Activated gamma-delta T cell treated with anti-CD3 and anti-CD28 coated beads, Interleukin-2, amount 50 U/mL, for 16 hours (primary cell): ENCODE measurements at places on chromosomes 2 and 18.

DNA sequence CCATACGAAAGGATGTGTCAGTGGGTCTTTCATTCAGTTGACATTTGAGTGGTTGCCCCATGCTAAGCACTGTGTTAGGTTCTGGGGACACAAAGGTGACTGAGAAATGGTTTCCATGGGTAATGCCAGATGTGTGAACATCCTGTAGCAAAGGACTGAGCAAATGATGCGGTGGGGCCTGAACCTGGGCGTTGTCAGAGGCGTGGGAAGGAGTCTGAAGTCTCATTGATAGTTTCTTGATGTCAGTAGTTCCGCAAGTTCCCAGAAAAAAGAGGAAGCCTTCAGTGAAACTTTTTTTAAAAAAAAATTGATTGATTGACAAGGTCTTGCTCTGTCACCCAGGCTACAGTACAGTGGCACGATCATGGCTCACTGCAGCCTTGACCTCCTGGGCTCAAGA is 56.9 kb downstream of the LIMS1 start:
- no peak for DNase-seq

- DNase-seq = no peak
Measured at GRCh38 chr2:231058761-231059550, 2.3 kb downstream of the PSMD1 start.

DNA sequence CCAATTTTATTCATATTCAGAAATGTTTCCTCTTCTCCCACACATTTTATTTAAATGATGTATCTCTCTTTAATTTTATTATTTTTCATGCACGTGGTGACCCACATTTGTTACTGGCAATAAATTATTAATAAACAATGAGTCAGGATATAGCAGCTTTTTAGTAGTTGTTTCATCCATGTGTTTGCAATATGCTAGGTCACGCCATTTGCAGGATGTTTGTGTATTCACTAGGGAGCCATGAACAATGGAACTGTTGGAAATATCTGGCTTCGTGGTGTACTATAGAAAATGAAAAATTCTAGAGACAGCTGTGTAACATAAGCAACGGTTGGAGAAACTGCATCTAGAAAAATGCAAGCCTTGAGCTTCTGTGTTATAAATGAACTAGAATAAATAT is 176.0 kb upstream of the COL3A1 start:
- no peak for DNase-seq

DNA sequence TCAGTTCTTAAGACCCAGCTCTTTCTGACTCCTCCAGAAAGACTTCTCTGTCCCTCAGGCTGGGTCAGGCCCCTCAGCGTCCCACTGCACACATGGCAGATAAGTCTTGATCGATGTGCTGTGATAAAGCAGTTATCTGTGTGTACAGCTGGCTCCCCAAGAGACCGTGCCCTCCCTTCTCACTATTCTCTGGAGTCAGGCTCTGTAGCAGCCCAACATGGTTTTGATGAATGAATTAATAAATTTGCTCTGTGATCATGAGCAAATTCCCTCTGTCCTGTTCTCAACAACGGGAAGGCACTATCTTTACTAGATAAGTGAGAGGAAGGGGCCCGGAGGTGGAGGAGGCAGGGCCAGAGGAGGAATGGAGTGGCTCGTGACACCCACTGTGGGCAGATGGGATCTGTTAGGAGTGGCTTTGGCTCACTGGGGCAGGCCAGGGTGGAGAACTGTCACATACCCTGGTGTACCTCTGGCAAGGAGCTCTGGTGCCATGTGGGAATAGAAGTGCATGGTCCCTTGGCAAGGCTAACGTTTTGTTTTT is 48.3 kb downstream of the ZFP36L2 start:
- DNase-seq = no peak

DNA sequence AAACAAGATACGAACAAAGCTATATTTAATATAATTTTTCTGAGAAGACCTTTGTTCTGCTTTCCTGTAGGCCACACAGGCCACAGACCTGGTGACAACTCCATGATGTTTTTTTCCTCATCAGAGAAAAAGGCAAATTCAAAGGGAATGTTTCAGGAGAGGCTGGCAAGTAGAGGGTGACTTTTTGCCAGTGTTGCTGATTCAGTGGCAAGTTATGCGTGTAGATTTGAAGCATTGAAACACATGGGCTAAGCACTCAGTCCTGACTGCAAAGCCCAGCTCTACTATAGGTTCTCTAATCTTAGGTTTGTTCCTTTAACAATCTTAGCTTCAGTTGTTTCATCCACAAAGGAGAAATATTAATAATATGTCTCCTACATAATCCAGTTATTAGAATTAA is 499.8 kb downstream of the SUCLG1 start:
- no peak for DNase-seq

GRCh38 chr18:50582500-50582899 is 22.6 kb downstream of the MAPK4 start:
- DNase-seq = no peak

DNA sequence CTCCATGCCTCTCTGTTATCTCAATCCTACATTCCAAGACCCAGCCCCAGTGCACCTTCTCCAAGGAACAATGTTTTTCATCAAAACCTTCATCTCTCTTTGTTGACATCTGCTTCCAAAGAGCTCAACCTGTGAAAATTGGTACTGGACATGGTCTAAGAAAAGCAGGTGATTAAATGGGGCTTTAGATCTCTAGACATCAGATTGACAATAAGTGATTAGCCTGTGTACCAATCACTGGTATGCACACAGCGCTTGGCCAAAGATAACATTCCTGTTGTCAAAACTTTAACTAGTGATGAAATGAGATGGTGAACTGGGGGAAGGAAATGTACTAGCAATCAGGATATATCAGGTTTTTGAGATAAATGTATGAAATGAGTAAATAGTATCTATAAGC is 183.3 kb downstream of the TDRD15 start:
- no peak for DNase-seq

DNA sequence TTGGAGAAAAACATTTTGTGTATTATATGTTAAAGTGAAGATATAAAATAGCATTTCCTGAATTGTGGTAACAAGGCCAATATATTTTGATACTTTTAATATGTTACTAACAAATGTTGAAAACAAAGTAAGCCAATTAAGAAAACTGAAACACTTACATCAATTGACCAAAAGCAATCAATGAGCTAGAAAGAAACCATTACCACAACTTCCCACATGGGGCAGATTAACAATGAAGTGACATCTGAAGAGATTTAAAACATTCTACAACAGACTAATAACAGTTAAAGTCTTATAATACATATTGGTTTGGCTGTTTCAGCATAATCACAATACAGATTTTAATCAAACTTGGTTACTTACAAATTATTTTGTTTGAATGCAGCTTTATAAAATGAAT is 282.4 kb upstream of the NETO1 start:
- DNase-seq = no peak

DNA sequence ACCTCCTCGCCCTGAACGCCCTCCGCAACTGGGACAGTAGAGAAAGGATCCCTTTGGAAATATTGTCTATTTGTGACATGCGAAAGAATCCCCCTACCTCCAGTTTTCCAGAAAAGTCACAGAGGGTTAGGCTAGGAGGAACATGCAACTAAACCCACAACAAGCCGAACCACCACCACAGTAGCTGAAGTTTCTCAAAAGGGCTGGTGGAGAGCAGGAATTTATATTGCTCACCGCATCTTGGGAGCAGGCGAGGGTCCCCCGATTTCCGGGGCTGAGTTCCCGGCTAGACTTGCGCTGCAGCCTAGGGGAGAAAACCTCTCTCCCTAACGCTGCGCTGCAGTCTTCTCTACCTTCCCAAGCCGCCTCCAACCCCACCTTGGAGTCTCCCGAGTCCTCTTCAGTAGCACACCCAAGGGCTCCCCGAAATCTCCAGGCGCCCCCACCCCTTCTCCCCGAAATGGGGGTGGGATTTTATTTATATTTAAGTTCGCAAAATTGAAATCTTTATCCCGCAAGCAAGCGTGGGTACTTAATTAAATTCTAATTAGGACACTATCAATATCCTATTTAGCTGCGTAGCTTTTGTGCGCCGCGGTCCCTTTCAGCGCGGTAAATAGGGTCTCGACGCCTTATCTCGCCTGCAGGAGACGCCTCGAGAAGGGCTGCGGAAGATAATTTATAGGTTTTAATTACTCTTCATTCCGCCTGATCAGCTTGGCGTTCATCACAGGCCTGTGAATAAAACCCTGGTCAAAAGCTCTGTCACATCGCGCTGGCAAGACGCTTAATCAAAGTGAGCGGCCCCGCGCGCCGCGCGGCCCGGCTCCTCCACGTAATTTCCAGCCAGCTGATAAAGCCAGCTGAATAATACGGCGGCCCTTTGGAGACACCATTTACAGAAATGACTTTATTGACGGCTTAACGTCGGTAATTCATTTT is 2.0 kb upstream of the EN1 start:
- DNase-seq = no peak

- DNase-seq = no peak
Measured at GRCh38 chr18:48203961-48204666, 205.1 kb downstream of the ZBTB7C start.

DNA sequence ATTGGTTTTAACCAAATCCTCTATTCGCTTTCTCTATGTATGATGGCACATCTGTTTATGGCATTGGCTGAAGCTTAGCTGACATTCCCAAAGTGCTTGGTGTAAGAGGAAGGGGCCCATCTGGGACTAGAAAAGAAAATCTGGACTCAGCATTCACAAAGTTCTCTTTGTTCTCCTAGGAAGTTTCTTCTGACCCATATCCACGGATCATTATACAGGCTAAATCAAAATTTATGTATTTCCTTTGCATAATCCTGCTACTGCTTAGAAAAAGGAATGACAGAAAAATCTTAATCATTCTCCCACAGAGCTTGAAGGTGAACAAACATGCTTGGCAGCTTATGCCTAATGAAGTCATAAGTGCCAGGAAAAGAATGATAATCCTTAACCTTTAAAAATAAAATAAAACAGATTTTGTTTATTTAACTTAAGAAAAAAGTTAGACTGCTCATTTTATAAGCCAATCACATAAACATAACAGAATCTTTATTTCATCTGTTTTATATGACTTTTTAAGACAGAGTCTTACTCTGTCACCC is 88.4 kb downstream of the NYAP2 start:
- no peak for DNase-seq

- no peak for DNase-seq
Measured at GRCh38 chr2:176581557-176582165, 312.4 kb downstream of the MTX2 start.

GRCh38 chr2:25151718-25152117 is 16.7 kb downstream of the POMC start:
- DNase-seq = no peak

GRCh38 chr18:3350566-3351527 is 88.9 kb downstream of the MYL12B start:
- no peak for DNase-seq

- no peak for DNase-seq
Measured at GRCh38 chr2:9803023-9803805, 40.1 kb upstream of the TAF1B start.

- no peak for DNase-seq
Measured at GRCh38 chr2:195468771-195469170, 188.3 kb upstream of the SLC39A10 start.

- DNase-seq = no peak
Measured at GRCh38 chr2:222998459-222998858, 53.5 kb upstream of the KCNE4 start.

GRCh38 chr2:156797832-156798231 is 361.7 kb downstream of the GPD2 start:
- no peak for DNase-seq

DNA sequence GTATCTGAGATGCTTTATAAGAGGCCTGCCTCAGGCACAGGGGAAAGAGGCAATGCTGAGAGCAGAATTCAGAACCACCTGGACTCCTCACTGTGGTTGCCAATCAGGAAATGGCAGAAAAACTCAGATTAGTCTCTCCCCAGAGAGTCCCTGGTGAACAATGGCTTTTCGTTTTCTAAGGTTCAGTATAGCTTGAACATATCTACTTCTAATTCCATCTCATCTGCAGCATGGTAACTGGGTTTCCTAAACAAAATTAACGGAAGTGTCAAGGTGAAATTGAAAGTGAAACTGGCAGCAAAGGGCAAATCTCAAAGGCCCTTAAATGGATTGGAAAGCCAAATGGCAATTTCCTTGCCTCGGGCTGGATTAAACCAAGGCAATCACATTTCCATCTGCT is 480.2 kb upstream of the ACVR2A start:
- no peak for DNase-seq

- no peak for DNase-seq
Measured at GRCh38 chr2:181958726-181959125, 26.9 kb upstream of the PPP1R1C start.

- no peak for DNase-seq
Measured at GRCh38 chr2:1937066-1937465, 192.8 kb upstream of the PXDN start.

- no peak for DNase-seq
Measured at GRCh38 chr2:42197792-42198191, 28.6 kb downstream of the EML4 start.

- DNase-seq = no peak
Measured at GRCh38 chr2:216911008-216911407, 51.1 kb upstream of the TNP1 start.

DNA sequence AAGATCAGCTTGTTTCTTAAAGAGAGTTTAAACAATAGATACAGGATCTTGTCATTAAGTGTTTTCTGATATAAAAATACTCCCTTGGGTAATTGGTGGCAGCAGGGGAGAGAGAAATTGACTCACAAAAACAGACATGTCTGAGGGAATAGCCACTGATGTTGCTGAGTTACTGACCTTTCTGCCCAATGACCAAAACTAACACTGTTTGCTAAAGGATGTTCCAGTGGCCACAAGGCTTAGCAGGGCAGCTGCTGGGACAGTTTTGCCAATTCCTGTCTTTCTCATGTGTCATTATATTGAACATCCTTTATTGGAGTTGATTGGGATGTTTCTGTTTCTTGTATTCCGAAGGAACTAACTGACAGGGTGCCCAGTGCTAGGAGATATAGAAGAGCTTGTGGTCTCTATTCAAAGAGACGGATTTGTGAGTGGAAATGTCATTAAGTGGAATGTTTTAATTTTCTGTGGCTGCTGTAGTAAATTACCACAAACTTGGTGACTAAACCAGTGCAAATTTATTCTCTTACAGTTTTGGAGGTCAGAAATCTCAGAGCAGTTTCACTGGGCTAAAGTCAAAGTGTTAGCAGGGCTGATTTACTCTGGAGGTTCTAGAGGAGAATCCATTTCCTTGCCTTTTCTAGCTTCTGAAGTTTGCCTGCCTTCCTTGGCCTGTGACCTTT is 124.8 kb upstream of the RMDN2 start:
- DNase-seq = no peak

GRCh38 chr2:23373666-23374065 is 11.3 kb upstream of the KLHL29 start:
- DNase-seq = no peak

DNA sequence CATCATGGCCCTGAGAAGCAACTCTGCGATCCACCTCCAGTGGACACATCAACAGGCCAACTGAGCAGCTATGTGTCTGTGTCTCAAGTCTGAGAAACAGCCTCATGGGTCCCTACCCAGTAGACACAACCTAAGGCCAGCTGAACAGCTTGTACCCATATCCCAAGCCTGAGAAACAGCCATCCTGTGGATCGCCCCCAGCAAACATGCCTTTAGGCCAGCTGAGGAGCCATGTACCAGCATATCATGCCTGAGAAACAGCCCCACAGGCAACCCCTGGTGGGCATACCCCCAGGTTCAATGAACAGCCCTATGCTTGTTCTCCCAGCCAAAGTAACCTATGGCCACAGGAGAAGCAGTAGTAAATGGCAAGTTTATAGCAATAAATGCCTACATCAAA is 126.7 kb upstream of the OTX1 start:
- no peak for DNase-seq
